ENCODE measurements at places on chromosomes 5 and 9.

GRCh38 chr9:129283705-129284606 lies 105.9 kb upstream of the IER5L start:
- DNase-seq, result no peak

GRCh38 chr9:116391306-116391900 lies 237.8 kb downstream of the PAPPA start:
- DNase-seq, result no peak

DNA sequence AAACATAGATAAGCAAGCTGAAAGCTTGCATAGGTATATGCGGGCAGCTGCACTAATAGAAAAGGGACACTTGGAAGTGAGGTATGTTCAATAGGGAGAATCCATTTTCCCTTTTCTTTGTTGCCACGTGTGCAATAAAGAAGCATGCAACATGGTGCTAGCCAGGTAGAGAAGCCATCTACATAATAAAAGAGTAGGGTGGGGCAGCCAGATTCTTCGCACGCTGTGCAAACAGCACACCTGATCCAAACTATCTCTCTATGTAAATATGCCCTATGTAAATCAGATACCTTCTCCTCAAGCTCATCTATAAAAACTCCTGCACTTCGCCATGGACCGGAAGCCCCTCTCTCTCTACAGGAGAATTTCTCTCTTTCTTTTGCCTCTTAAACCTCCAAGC lies 91.9 kb upstream of the C9orf72 start:
- DNase-seq, result no peak

DNA sequence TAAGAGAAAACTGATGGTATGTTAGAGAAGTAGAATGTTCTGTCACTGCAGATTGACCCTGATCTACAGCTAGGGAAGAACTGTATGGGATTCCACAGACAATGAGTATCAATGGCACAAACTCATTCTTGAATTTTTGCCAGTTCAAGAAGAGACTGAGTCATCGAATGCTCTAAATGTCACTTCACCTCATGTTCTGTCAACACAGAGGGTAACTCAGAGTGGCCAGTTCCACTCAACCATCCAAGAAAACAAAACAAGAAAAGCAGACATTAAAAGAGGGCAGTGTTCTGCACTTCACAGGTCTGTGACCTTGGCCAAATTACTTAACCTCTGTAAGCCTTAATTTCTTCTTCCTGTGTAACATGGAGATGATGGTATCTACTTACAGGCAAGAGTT lies 132.2 kb upstream of the HMHB1 start:
- DNase-seq, result no peak

GRCh38 chr9:110918316-110919049 lies 119.8 kb downstream of the LPAR1 start:
- DNase-seq, result no peak

GRCh38 chr9:110309681-110310080 lies 28.0 kb downstream of the TXNDC8 start:
- DNase-seq, result no peak

- DNase-seq, result peak; percentile 30
These were observed 45.3 kb downstream of the PLPP7 start for GRCh38 chr9:131334629-131335367.

GRCh38 chr5:115355767-115356381 lies 59.4 kb upstream of the CCDC112 start:
- no peak for DNase-seq

DNA sequence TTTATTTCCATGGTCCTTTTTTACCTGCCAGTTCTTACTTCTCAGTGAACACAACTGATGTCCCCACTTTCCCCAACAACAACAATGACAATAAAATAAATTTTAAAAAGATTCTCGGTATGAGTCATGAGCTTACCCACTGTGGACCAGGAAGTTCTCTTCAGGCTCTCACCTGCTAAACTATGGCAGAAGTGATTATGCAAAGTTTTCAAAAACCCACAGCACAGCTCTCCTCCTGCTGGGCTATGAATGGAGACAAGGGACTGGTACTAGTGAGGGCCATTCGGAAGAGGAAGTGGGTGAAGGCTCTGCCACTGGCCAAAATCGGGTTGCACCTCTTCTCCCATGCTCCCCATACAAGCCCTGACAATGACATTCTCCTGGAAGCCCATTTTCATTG lies 429.4 kb downstream of the PIK3R1 start:
- no peak for DNase-seq

DNA sequence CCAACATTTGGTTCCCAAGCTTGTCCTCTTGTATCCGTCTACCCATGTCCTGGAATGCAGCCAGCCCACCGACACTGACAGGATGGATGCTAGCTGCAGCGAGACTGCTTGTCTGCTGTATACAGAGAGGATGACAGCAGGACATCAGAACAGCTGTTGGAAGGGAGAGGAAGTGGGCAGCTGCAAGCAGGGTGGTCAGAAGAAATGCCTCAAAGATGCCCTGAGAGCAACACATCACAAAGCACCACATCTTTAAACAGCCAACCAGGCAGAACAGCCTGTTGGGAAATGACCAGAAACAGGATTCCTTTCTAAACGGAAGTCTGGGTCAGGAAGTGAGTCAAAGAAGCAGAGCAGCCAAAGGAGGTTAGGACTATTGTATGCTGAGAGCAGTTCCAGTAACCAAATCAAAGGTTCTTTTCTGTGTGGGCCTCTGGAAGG lies 219.1 kb downstream of the NDUFS4 start:
- DNase-seq, result peak; percentile 46
